ENCODE measurements at places on chromosomes 1 and 21. TPM values are rescaled to one million over a fixed set of nuclear protein-coding genes. Genes with fewer than 3 reads are reported as not detected.

ATP1A2 gene
- total RNA-seq, result not detected

COL6A1 gene
- 1,721 TPM for total RNA-seq

VSIG8 gene
- total RNA-seq, result 0.43 TPM

INSRR gene
- total RNA-seq, result not detected

DDR2 gene
- 190 TPM for total RNA-seq

AK5 gene
- total RNA-seq, result 17.1 TPM

SLC45A3 gene
- 11.9 TPM for total RNA-seq

HSD3B2 gene
- not detected for total RNA-seq

MRPL39 gene
- 35.4 TPM for total RNA-seq

RGSL1 gene
- not detected for total RNA-seq
